ENCODE measurements at places on chromosomes 5 and 9.

DNA sequence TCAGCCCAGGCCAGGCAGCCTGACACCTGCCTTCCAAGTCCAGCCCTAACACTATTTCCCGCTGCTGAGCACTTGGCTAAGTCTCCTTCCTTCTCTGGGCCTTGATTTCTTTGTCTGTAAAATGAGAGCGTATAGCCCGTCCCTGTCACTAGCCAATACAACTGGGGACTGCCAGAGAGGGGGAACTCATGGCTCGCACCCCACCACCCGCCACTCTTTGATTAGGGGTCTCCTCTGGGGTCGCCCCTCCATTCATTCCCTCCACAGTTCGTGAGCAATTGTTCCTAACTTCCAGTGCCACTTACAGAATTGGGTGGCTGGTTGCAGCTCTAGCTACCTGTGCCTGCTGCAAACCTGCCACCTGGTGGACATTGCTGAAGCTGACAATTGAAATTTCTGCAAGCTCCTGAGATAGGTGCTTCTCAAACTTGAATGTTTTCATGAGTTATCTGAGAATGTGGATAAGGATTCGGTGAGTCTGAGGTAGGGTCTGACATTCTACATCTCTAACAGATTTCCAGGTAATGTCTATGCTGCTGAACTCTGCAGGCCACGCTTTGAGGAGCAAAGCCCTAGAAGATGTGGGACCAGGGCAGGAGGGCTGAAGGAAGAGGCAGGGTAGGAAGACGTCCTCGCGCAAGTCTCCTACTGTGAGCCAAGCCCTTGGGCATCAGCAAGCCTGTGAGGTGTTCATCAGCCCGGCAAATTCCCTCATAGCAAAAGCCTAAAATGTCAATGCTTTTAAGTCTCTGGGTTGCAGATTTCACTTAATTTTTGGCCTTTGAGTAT is 13.3 kb upstream of the RECK start:
- DNase-seq, result peak; percentile 18

GRCh38 chr5:135487037-135487395 is 34.9 kb upstream of the TIFAB start:
- no peak for DNase-seq

DNA sequence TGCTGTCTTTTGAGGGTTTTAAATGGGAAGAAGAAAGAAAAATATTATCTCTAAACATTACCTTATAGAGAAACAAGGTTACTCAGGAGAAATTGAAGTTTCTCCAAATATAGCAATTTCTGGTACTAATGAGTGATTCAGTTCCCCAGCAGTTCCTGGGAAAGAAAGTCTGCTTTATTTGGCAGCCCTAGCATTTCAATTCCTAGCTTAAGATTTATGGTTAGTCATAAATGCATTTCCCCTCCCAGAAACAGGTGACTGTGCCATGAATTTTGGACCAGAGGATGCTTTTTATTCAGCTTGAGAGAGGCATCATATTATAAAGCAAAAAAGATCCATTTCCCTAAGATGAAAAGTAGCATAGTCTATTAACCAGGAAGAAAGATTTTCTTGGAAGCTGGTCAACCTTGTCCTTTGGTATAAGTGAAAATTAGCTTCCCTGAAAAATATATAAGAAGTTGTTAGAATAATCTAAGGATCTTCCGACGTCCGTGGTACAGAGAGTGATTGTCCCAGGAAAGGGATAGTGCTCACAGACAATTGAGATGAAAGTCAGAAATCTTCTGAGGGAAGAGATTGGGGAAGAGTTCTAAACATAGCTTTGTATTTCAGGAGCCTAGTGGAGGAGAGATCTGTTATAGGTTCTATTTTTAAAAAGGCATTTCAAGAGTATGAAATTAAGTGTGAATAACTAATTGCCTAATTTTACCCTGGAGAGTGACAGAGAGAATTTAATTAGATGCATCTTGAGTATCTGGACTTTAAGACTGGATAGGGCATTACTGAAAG is 164.9 kb downstream of the ESM1 start:
- no peak for DNase-seq

- no peak for DNase-seq
Observed at GRCh38 chr9:70784456-70784855, 337.0 kb downstream of the TRPM3 start.

GRCh38 chr5:59222687-59223511 is 640.0 kb downstream of the RAB3C start:
- DNase-seq, result no peak

Measured in GF-D8 (cell line).